Hepatic stellate cell (primary cell): ENCODE measurements at places on chromosomes 12 and 14.
A peak's percentile ranks its signal among the peaks of the same experiment; 100 is the strongest.

GRCh38 chr14:49058511-49058910 is 527.7 kb downstream of the RPS29 start:
- DNase-seq, result no peak

- DNase-seq, result no peak
Measured at GRCh38 chr14:24991288-24991687, 58.7 kb downstream of the STXBP6 start.

- DNase-seq, result no peak
Measured at GRCh38 chr14:100213587-100213955, 25.4 kb upstream of the YY1 start.

- no peak for DNase-seq
Measured at GRCh38 chr12:50440288-50440687, 39.6 kb downstream of the LARP4 start.

GRCh38 chr14:101068313-101069227 is 165.0 kb upstream of the RTL1 start:
- no peak for DNase-seq

DNA sequence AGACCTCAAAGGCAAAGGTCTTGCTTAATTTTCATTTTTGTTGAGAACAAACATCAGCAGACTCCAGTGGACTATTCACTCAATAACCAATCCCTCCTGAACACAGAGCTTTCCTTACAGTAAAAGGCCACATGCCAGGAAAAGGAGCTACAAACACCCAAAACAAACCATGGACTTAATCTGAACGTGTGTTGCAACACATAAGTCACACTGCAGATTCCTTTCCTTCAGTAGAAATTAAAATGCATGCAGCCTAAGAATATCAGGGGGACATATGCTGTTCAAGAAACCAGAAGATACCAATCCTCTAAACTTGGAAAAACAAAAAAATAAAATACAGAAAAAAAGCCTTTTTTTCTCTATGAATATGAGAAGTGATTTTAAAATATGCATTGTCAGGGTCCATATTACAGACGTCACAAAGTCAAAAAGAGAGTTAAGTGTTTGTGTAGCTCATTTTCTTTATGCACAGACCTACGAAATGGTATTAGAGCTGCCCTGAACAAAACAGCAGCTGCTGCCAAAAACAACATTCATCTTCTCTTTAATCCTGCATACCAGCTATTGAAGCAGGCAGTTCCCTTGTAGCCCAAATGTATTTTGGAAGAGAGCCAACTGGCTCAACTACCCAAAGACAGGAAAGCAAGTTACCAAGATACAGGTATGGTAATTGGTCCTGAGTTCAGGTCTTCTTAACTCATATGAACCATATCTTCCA is 26.2 kb downstream of the KITLG start:
- no peak for DNase-seq

DNA sequence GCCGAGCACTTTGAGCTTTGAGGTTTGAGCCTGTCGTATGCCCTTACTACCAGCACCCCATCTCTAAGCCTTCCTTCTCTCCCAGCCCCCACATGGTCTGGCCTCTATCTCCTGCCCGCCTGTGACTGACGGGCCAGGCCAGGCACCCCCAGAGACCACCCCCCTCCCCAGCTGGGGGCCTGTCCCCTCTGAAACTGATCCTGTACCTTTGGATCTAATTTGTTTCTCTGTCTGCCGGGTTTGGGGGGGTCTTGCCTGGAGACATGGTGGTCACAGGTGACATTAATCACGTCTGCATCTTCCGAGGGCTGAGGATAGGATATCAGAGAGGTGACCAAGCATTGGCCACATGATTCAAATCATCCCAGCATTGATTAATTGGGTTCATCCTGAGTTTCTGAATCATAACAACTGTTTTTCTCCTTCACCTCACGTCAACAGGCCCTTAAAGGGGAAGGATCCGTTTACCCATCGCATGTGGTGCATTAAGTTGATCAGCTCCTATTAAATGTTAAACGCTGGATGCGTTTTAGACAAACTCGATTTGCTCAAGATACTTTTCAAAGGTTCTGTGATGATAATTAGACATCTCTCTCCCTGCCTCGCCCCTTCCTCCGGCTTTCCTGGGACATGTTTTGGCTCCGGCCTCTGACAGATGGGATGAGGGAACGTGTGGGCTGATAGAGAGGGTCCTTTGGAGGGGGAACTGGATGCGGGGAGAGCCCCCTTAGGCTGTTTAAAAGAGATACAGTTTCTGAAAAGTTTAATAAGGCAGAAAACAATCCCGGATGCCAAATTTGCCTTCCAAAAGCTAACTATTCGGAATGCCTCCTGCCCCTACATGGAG is 63.3 kb upstream of the TBX3 start:
- DNase-seq, result no peak

GRCh38 chr12:12520273-12520672 is 42.4 kb downstream of the DUSP16 start:
- DNase-seq, result no peak

DNA sequence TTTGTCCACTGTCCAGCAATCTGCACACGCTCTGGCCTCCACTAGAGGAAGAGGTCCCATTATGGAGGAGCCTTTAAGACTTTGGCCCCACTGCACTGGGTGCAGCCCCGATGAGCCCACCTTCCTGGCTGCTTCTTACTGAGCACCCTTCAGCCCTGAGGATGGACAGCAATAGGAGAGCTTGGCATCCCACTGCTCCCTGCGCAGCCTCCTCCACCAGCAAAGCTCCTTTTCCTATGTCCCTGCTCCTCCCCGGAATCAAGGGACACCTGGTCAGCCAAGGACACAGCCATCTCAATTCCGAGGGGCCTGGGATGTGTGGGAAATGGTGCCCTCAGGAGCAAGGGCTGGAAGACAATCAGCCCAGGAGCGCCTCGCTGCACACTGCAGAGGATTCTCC is 94.7 kb downstream of the GCH1 start:
- DNase-seq, result no peak

DNA sequence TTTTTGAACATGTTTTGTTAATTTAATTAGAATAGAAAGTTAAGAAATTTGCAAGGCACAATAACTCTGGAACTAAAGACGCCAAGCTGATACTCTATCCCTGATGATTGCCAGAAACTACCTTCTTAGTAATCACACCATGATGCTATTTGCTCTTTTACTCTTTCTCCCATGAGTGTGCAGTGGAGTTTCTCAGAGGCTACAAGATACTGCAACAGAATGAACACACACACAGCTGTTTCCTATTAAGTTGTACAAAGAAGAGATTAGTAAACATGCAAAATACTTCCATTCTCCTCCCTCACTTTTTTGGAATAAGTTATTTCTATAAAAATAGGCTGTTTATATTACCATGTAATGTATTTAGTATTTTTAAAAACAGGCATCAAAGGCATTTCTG is 1367.5 kb downstream of the AACS start:
- no peak for DNase-seq

DNA sequence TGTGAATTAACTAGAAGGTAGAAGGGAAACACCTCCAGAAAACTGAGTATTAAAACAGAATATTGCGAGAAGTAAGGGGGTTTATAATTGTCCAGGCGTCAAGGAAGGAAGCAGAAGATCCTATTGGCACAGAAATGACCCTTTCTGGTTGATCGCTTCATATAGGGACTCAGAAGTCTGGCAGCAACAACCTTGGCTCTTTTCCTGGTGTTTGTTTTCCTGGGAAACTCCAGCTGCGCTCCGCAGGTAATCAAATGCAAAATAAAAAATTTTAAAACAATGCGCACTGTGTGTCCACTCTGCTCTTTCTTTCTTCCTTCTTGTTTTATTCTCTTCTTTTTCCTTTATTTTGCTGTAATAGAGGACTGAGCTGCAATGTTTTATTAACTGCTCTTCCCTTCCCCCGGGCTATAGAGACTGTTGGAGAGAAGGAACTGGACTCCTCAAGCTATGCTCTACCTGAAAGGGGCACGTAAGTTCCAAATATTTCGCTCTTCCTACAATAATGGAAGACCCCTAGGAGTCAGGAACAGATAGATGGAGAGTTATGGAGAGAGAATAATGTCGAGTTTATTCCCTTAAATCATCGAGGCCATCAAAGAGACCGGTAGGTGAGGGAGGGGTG is 737 bp downstream of the SPX start:
- no peak for DNase-seq

GRCh38 chr12:91142221-91142631 is 30.9 kb upstream of the LUM start:
- peak; percentile 9 for DNase-seq

DNA sequence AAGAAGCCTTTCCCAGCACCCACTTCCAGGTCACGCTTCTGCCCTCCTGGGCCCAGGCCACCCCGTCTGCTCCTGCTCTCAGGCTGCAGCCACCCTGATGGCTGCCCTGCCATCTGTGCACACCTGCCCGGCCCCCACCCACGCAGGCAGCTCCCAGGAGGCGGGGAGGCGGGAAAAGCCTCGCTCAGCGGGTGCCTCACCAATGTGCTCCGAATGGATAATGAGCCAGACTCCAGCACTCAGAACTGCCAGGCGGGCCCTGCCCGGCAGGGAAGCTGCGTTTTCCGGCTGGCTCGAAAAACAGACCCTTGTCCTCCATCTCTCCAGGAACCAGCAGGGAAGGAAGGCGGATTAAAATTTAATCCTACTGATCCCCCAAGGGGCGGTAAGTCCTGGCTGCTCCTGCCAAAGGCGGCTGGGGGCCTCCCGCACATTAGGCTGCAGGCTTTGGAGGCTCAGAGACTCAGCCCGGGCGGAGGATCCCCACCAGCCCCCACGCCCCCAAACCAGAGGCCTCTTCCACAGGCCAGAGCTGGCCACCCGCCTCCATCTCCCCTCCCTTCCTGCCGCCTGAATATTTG is 104.0 kb downstream of the NCOR2 start:
- DNase-seq, result no peak
